ENCODE measurements at places on chromosomes 16 and 17. TPM values are rescaled to one million over a fixed set of nuclear protein-coding genes. Genes with fewer than 3 reads are reported as not detected.
A peak's percentile ranks its signal among the peaks of the same experiment; 100 is the strongest.

FNDC8 gene
- not detected for total RNA-seq

GRCh38 chr16:89033304-89033703, 56.3 kb upstream of the CBFA2T3 start:
- no peak for DNase-seq

DNA sequence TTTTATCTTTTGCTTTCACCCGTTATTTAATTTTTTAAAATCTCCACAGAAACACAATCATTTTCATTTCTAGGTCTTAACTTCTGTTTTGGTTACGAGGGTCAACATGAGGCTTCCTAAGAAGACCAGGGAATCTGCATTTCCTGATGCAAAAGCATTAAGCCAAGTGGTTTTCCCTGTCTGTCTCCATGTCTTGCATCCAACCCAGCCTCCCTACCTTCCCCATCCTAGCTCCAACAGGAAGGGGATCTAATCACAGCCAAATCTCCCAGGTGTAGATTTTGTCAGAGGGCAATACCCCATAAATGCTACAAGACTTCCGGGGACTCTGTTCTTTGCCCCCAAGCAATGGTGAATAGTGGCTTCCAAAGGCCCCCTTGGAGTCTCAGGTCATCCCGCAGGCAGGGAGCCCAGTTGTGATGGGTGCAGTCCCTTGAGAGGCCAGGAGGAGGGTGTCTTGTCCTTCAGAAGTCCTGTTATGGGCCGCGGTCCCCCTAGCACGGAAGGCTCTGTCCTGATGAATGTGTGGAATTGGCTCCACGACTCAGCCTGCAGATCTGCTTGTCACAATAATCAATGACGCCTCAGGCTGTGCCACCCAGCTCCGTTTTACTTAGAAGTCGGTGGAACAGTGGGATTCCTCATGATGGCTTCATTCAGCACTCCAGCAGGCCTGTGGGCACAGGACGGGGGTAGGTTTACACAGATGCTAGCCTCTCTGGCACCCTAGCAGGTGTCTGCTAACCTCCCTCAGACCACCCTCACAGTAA, 141.1 kb downstream of the RGS9 start:
- peak; percentile 33 for DNase-seq

DNA sequence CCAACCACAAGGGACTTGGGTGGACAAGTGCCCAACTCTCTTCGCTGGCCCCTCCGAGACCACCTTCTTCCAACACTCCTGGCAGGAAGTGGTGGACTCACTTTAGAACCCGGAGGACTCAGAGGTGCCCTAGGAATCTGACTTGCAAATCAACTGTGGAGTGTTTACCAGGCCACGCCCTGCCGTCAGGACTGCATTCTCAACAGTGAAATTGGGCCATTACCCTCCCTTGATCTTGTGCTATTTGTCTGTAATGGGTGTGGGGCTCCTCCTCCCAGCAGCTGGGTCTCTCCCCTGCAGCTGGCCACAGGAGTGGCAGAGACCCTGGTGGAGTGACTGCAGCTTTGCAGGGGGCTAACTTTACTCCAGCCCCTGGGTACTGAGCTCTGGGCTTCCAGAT, 212.2 kb upstream of the RPL38 start:
- no peak for DNase-seq
